Amniotic epithelial cell (primary cell): ENCODE measurements at places on chromosomes 3 and 15.

DNA sequence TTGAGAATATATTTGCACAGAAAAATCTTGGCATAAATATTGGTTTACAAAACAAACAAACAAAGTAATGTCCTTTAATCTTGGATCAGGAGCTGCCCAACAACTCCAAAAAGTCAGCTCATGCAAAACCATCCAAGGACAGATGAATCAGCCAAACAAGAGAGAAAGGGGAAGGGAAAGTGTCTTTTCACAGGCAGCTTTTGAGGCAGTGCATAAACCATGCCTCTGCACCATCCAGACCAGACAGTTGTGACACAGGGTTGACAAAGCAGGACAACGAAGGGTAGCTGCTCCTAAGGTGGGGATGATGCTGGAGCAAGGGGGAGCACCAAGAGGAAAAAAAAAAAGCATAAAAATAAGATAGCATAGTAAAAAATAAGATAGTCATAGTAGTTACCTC, 8.7 kb downstream of the CD86 start:
- no peak for DNase-seq

DNA sequence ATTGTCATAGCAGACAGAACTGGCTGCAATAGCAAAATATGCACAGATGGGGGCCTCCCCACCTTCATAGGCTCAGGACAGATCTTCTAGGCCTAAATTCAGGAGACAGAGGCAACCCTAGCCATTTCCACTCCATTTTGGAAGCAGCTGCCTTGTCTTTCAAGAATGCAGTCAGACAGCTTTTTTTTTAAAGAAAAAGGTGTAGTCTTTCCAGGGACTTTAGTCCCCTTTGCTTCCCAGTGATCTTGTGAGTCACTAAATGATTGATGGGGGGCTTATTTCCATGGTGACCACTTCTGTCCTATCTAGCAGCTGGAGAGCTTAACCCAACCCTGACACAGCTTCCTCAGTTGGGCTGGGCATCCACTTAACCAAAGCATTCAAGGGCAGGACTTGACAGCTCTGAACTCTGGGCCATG, 165.9 kb downstream of the TPRG1 start:
- no peak for DNase-seq

- no peak for DNase-seq
Observed at GRCh38 chr3:39445927-39446326, 21.6 kb upstream of the MOBP start.

- peak; percentile 79 for DNase-seq
Observed at GRCh38 chr3:114624047-114624445, 330.2 kb downstream of the TIGIT start.

DNA sequence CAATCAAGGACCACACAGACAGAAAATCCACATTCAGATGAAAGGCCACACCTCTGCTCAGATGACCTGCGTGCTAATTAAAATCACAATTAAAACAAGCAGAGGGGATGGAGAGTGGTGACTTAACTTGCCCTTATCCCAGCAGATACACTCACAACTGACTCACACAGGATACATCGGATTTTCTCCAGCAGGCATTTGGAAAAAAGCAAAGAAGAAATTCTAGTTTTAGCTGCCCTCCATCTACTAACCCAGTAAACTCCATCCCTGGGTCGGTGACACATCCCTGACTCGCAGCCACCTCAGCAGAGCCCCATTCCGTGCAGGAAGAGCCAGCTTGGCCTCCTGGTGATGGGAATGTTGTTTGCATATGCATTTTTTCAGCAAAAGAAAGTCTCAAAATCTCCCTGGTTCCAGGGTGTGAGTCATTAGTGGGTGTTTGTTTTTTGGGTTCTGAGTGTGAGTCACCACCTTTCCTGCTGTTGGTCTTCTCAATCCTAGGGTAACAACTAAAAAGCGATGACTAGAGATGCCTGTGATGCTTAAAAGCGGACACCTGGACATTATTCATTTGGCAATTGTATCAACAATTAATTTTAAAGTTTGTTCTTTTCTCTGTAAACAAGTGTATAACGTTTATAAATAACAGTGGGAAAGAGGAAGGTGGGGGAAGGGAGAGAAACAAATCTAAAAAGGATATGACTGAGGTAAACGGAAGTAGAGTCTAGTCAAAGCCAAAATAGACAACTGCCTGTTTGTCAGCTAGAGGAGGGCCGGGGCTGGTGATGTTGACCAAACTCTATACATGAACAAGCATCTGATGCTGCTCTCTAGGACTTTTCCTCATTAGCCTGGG, 49.8 kb upstream of the SLC4A7 start:
- peak; percentile 90 for DNase-seq

DNA sequence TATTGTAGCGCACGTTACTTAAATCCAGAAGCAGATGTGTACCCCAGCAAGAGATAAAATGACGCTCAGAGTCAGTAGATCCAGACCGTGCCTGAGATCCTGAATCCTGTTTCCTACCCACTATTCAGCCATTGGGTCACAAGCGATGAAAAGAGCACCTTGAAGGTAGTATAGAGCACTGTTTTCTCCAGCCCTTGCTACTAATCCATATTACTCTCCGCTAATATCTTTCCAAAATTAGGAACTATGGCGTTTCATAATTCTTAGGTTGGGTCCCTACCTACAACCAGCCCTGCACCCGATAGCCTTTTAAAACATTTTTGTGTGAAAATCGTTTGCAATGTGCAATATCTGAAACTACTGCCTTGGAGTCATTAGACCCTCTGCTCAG, 596 bp downstream of the BTD start:
- no peak for DNase-seq

GRCh38 chr3:162665684-162666391, 1169.2 kb downstream of the OTOL1 start:
- DNase-seq = no peak

GRCh38 chr15:87722941-87723691, 533.4 kb downstream of the NTRK3 start:
- peak; percentile 27 for DNase-seq

- DNase-seq = no peak
Observed at GRCh38 chr3:130543322-130543721, 26.3 kb downstream of the COL6A6 start.

DNA sequence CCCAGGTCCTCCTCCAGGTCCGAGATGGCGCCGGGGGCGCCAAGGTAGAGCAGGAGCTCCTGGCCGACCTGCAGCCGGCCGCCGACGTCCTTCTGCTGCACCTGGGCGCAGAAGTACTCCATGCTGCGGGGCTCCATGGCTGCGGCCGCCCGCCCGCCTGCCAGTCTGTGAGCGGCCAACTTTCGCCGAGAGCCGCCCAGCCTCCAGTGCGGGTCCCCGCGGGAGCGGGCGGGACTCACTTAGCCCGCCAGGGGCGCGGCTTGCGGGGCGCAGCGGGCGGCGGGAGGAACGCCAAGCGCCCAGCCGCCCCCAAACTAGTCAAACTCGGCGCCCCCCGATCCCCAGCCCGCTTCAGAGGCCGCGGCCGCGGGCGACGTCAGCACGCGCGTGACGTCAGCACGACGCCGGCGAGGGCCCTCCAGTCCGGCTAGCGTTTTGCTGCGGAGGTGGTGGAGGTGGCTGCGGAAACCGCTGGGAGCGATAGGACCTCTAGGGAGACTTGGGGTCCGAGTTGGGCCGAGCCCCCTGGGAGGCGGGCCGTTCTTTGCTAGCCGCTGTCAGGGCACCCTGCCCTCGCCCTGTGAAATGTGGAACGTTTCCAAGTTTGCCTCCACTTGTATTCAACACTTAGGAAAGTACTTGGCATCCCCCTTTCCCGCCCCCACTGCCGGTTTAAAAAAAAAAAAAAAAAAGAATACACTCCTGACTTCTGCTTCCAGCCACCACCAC, at the start of gene CLASP2:
TSS of gene CLASP2 (minus strand) at position 389 of the 729 bp plus-strand sequence. CDS start at position 137, 252 bp downstream.
- peak; percentile 81 for DNase-seq

- peak; percentile 18 for DNase-seq
Observed at GRCh38 chr3:196274585-196274984, 12.9 kb downstream of the PCYT1A start.
